Umbilical cord (tissue), 2 donors: ENCODE measurements at places on chromosomes 5 and 9.
A peak's percentile ranks its signal among the peaks of the same experiment; 100 is the strongest.

DNA sequence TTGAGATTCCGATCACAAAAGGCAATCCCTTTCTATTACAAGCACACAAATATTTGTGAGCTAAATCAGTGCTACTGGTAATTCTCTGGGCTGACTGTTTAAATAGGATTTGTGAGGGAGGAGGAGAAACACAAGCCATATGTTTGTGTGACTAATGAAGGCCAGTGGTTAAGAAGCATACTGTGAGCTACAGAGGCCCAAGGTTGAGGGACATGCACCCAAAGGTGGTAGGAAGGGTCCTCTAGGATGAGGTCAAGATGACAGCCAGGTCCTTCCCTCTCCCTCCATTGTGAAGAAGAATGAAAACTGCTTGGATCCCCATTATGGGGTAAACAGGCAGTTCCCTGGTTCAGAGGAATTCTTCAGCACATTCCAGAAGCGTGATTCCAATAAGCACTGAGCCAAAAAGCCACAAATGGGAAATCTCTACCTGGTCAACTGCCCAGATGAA is 83.9 kb downstream of the SPOCK1 start:
- DNase-seq = no peak

- DNase-seq = peak; percentile 55
Measured at GRCh38 chr5:126462239-126463014, 39.2 kb downstream of the GRAMD2B start.

DNA sequence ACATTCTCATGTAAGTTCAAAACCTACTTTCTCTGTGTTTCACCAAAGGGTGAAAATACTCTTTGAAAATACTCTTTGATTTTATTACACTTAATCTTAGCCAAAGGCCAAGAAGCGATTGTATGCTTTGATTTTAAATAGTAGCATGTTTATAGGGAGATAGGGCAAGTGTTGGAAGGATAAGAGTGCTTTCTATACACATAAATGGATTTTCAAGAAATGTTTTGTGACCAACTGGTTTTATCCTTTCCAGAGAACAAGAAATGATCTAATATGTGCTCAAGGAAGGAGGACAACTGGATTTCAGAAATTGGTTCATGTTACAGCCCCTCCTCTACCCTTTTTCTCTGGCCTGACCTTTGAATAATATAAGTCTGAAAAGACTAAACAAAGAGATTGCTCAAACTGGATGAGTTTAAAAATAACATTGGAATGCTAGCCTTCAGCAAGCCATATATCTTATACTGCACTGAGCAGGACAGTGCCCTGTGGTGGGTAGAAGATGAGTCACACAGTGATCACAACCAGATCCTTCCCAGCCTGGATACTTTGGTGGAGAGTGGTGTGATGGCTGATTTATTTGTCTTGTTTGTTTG is 13.1 kb downstream of the PALM2AKAP2 start:
- peak; percentile 94 for DNase-seq

GRCh38 chr5:82754036-82754746 is 323.0 kb downstream of the TMEM167A start:
- DNase-seq = no peak

DNA sequence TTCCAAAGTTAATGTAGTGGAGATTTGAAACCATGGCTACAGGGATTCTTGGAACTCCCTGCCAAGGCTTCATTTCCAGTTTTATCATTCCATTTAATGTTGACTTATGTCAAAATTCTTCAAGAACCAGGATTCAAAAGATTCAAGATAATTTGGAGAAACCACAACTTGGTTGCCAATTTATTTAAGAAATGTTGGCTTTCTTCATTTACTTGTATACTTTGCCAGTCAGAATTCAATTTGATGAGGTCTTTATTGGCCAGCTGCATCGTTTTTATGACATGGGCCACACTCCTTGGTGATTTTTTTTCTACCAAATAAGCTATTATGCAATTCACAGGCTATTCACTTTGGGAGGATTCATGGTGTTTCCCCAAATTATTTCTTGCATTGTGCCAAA is 53.1 kb upstream of the RASEF start:
- DNase-seq = no peak

- no peak for DNase-seq
Measured at GRCh38 chr5:10775646-10776045, 14.6 kb upstream of the DAP start.

- DNase-seq = no peak
Measured at GRCh38 chr5:176317534-176318374, 43.8 kb downstream of the KIAA1191 start.

DNA sequence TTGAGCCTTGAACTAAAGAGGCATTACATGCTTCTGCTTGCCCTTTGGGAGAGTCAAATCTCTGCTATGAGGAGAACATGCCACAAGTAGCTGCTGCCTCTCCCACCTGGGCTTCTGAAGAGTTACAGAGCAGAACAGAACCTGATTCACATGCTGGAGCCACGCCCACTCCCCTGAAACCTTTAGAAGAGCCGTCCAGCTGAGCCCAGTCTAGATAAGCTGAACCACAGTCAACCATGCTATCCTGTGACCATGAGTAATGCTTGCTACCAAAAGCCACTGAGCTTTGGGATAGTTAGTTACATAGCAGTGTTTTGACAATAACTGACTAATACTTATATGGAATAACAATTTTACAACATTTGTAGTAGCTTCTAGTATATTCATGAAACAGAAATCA is 111.0 kb upstream of the VCAN start:
- DNase-seq = no peak

DNA sequence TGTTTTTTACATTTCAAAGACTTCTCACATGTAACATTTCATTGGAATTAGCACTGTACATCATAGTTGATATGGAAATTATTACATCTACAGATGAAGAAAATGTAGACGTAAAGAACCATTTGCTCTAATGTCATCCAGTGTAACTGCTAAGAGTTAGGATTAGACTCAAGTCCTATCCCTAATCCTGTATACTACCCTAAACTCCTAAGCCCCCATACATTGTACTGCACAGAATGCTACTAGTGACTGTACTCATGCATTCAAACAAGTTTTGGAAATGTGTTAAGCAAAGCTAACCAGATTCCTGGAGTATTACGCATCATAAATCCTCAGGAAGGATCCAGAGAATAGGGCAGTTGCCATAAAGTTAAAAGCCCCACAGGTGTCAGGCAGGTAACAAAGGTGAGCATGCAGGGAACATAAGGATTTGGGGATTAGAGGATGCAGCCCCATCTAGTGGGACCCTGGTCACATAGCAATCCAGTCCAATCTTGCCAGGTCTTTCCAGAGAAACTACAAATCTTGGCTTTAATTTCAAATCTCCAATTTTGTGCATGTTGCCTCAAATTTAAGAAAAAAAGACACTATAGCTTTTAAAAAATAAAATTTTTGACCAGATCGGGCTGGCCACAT is 32.0 kb downstream of the HAVCR1 start:
- DNase-seq = no peak

DNA sequence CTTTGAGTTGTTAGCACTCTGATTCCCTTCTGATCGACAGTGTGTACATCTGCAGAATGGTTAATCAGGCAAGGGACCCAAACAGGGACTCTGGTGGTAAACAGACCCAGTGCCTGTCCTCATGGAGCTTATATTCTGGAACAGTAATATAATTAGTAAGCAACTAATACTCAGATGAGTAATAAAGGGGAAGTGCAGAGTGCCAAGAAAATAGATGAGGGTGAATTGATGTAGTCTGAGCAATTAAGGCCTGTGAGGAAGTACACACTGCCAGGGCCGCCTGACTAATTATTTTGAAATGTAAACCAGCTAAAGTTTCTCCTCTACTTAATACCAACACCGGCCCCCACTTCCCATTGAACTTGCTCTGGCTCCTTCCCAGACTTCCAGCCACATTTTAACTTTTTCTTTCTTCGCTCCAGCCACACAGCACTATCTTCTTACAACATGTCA is 4.2 kb downstream of the DHX29 start:
- no peak for DNase-seq
